Stimulated activated CD4-positive, alpha-beta T cell treated with anti-CD3 and anti-CD28 coated beads, Interleukin-1b, Interleukin-23, amount 100 ng/mL, for 24 hours (primary cell): ENCODE measurements at places on chromosomes 5 and 9.

GRCh38 chr5:126519637-126520592 is 75.1 kb downstream of the ALDH7A1 start:
- DNase-seq: no peak

- no peak for DNase-seq
Measured at GRCh38 chr5:39453606-39454005, 28.8 kb upstream of the DAB2 start.

GRCh38 chr9:38447703-38448102 is 23.4 kb upstream of the IGFBPL1 start:
- no peak for DNase-seq

GRCh38 chr5:118220556-118221195 is 767.7 kb downstream of the DTWD2 start:
- DNase-seq: no peak

GRCh38 chr5:66666778-66667177 is 70.6 kb downstream of the MAST4 start:
- no peak for DNase-seq

- no peak for DNase-seq
Measured at GRCh38 chr5:89399548-89399947, 516.6 kb upstream of the MEF2C start.

GRCh38 chr9:135090547-135090946 is 3.1 kb downstream of the OLFM1 start:
- DNase-seq: no peak

- no peak for DNase-seq
Measured at GRCh38 chr9:38194870-38195269, 125.8 kb upstream of the SHB start.

DNA sequence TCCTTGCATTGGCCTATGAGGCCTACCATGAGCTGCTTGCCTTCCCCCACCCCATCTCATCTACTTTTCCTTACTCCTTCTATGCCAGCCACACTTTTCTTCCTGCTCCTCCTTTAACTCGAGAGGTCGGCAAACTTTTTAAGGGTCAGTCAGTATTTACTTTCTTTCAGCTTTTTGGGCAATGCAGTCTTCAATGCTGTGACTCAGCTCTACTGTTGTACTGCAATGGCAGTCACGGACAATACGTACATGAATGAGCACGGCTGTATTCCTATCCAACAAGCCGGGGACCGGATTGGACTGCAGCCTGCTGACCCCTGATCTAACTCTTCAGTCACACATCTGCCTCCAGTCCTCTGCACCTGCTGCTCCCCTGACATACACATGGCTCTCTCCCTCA is 602 bp upstream of the ACTL7A start:
- DNase-seq: no peak

DNA sequence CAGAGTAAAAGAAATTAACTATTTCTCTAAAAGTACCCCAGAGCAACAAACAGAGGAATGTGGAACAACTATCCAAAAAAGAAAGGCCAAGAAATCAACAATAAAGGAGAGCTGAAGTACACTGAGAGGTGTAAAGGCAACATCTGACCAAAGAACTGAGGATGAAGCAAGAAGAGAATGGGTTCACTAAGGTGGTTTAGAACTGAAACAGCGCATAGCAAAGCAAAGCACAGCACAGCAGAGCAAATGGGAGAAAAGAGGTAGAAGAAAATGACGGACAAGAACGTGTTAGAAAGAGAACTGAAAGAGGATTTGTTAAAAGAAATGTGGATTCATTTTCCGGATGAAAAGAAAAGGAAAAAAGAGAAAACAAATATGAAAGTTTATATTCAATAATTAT is 25.8 kb downstream of the RFX3 start:
- DNase-seq: no peak

- no peak for DNase-seq
Measured at GRCh38 chr5:111641533-111642233, 115.3 kb downstream of the NREP start.

DNA sequence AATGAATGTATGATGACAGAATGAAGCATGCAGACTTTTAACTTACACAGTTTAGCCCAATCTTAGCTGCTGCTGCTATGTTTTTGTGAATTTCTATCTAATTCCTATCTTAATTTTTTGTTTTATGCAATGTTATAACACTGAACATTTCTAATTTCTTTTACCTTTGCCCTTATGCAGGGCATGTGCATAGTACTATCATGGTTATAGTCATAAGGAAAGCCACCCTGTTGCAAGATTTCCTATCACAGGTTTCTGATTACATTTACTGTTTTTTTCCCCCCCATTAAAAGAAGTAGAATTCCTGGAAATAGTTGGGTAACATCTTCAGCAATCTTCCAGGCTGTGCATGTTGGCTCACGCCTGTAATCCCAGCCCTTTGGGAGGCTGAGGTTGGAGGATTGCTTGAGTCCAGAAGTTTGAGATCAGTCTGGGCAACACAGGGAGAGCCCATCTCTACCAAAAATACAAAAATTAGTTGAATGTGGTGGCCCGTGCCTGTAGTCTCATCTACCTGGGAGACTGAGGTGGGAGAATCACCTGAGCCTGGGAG is 164.4 kb downstream of the KDM4C start:
- no peak for DNase-seq

DNA sequence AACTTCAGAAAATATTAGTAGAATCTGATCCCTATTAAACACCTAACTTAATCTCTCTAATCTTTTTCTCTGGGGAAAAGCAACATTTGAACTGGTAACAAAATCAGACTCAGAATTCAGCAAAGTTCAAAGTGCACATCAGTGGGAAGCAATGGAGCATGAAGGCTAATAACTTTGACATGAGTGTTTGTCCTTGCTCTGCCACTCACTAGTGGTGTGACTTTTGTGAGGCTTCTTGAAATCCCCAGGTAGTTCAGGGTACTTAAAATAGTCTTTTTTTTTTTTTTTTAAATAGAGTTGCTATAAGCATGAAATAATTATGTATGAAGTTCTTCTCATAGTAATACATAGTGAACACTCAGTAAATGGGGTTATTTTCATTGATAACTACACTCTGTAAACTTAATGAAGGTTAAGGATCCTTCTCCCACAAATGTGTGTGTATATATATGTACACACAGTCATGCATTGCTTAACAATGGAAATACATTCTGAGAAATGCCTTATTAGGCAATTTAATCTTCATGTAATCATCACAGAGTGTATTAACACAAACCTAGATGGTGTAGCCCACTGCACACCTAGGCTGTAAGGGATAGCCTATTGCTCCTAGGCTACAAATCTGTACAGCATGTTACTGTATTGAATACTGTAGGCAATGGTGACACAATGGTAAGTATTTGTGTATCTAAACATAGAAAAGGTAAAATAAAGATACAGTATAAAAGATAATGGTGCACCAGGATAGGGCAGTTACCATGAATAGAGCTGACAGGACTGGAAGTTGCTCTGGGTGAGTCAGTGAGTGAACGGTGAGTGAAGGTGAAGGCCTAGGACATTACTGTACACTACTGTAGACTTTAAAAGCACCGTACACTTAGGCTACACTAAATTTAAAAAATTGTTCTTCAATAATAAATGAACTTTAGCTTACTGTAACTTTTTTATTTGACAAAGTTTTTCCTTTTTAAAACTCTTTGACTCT is 73.3 kb upstream of the HMHB1 start:
- no peak for DNase-seq

DNA sequence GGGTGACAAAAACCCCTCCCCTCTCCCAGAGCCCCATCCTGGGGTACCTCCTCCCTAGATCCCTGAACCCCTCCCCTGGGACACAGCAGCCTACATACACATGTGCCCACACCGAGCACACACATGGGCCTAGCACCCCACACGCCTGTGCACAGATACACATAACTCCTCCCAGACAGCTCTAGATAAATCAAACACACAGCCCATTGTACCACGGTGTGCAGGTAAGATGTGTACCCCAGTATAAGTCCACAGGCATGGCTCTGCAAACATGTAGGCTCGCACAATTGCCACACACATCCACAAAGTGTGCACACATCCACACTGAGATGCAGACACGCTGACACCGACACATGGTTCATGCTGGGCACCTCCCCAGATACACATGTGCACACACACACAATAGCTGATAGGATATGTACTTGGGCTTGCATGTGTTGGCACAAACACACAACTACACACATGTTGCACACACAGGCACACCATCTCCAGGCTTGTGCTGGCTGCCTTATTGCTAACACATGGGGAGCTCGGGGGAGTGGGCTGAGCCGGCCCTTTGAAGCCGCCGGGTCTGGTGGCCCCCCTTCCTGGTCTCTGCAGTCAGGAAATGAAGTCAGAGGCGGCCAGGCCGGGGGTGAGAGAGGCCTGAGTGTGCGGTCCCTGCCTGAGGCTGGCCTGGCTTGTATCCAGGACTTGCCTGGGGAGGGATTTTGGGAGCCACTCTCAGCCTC is 30.2 kb downstream of the GOLGA2 start:
- DNase-seq: no peak

DNA sequence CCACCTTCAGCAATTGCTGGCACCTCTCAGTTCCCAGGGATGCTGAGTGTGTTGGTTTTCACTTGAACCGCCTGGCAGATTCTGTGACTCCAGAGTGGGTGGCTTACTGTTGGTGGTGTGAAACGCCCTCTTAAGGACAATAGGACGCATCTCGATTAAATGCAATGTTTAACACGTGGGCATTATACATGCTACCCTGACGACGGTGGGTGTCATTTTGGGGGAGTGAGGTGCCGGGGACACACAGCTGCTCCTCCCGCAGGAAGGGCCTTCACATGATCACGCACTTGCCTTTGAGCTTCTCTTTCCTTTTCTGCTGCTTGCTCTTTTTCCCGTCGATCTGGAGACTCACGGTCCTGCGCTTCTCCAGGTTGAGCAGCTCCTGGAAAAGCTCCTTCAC is 29.7 kb downstream of the DIRAS2 start:
- DNase-seq: no peak

DNA sequence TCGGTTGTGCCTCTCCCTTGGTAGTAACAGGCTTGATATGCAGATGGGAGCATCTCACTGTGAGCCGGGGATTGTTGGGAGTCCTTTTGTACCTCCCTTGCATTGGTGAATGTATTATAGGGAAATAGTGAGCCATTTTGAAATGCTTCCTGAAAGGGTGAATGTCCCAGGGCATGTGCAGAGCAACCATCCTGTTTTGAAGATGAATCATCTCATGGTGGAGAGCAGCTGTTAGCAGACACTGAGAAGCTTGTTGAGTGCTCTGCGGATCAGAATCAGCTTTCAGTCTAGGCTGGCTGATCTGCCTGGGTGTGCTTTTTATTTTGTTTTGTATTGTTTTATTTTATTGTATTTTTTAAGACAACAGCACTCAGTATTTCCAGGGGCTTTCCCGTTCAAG is 29.7 kb downstream of the SLC36A1 start:
- no peak for DNase-seq

DNA sequence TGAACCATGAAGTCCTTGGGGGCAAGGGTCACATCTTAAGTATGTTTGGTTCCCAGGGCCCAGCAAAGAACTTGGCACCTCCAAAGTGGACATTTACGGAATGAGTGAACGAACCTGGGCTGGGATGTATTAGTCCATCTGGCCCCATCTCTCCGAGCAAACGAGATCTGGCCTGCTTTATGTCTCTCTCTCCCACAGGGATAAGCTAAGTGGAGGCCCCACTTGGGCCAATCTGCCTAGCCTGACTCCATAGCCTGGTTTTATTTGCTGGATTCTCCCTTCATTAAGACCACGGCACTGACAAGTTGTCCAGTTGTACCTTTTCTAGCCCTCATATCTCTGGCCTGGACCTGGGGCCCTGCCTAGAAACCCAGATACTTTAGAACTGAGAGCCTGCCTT is 2.1 kb downstream of the TTLL11 start:
- DNase-seq: no peak

DNA sequence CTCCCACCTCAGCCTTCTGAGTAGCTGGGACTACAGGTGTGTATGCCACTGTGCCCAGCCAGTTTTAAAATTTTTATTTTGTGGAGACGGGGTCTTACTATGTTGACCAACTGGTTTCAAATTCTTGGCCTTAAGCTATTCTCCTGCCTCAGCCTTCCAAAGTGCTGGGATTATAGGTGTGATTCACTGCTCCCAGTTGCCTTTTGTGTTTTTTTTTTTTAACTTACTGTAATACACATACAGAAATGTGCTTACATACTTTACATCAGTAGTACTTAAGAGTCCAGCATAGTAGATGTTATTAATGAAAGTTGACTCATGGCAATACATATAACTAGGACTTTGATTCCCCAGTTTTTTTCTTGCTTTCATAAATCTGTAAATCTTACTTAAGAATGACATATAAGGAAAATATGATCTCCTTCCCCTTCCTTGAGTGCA is 4.7 kb downstream of the MAN2A1 start:
- DNase-seq: no peak

DNA sequence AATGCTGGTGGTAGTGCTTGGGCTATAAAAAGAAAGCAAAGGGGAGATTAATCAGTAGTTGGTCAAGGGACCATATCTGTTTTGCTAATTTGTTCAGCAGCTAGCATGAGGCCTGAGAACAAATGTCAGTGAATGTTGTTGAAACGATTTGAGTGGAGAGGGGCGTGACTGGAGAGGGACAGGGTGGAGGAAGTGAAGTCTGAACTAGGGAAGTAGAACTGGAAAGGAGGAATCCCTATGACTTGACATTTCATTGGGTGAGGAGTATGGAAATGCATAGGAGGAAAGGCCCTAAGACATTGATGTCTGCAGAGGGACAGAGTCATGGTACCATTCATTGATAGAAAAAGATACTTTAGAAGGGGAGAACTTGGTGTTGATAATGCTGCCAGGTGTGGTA is 19.7 kb downstream of the TLE4 start:
- DNase-seq: no peak

GRCh38 chr5:40404613-40405012 is 275.1 kb upstream of the PTGER4 start:
- no peak for DNase-seq

DNA sequence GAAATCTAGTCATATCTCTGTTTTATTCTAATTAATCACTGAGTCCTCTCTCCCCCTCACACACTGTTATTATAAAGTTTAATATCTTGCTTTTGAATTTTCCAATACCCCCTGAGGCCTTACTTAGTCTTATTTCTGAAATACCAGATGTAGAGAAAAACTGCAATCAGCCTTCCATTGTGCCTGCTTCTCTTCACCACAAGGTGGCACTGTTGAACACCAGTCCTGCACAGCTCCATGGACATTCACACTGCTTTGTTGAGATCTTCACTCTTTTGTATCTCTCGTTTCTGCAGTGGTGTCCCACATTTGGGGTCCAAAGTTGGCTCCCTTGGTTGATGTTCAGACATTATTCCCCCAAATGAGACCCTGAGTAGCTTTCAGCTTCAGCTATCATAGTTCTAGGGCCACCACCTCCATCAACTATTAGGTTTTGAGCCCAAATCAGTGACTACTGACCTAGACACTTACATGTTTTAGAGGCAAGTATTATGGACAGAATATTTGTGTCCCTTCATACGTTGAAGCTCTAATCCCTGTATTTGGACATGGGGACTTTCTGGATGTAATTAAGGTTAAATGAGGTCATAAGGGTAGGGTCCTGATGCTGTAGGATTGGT is 24.3 kb downstream of the BOD1 start:
- DNase-seq: no peak
